ENCODE measurements at places on chromosomes 5 and 9. TPM values are rescaled to one million over a fixed set of nuclear protein-coding genes. Genes with fewer than 3 reads are reported as not detected.

GBGT1 gene
- polyA plus RNA-seq, result 9.9 TPM

SH2D3C gene
- 4.8 TPM for polyA plus RNA-seq

PCDHA4 gene
- polyA plus RNA-seq, result under 0.01 TPM

IARS1 gene
- 31.9 TPM for polyA plus RNA-seq

ANKRD55 gene
- 0.20 TPM for polyA plus RNA-seq

CMYA5 gene
- polyA plus RNA-seq, result 1.8 TPM

FOXD4L3 gene
- not detected for polyA plus RNA-seq

SLC6A18 gene
- polyA plus RNA-seq, result not detected

PIP5K1B gene
- 4.3 TPM for polyA plus RNA-seq

PCDHB11 gene
- 0.45 TPM for polyA plus RNA-seq

IFNA2 gene
- 0.56 TPM for polyA plus RNA-seq

NFIB gene
- polyA plus RNA-seq, result 16.8 TPM

LRRC70 gene
- polyA plus RNA-seq, result 6.1 TPM

GHR gene
- polyA plus RNA-seq, result 49.6 TPM

LURAP1L gene
- polyA plus RNA-seq, result 11.1 TPM

DND1 gene
- polyA plus RNA-seq, result 1.4 TPM

PCSK5 gene
- polyA plus RNA-seq, result 2.1 TPM

FOXI1 gene
- not detected for polyA plus RNA-seq

TLR4 gene
- 1.3 TPM for polyA plus RNA-seq

SPATA31E1 gene
- not detected for polyA plus RNA-seq

Measured in adipose tissue (tissue), 3 donors.